CD4-positive, alpha-beta T cell (primary cell): ENCODE measurements at places on chromosomes 16 and 17.

DNA sequence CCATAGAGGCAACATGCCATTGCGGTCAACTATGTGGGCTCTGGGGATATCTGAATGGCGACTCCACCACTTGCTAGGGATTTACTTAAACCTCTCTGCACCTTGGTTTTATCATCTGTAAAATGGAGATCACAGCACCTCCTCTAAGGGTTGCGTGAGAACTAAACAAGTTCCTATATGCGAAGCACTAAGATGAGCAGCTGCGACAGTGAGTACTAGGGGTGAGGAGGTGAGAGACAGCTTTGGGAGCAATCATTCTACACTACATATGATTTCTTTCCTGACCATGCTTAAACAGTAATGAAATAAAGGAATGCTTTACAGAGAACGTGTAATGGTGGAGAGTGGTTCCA lies 61.4 kb downstream of the CREBBP start:
- no peak for DNase-seq

DNA sequence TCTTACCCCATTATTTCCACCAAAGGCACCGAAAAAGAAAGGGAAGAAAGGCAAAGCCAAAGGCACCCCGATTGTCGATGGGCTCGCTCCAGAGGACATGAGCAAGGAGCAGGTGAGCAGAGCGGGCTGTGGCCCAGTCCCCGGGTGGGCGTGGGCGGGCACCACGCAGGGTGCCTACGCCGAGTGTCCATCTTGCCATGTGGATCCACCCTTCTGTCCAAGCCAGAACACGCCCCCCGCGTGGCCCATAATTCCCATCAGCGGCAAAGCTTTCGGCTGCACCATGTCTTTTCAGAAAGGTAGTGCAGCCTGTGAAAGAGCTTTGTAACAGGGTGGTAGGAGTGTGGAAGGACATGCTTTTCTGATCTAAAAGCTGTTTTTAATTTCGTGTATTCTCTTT lies 8.4 kb upstream of the DBNDD1 start:
- no peak for DNase-seq

DNA sequence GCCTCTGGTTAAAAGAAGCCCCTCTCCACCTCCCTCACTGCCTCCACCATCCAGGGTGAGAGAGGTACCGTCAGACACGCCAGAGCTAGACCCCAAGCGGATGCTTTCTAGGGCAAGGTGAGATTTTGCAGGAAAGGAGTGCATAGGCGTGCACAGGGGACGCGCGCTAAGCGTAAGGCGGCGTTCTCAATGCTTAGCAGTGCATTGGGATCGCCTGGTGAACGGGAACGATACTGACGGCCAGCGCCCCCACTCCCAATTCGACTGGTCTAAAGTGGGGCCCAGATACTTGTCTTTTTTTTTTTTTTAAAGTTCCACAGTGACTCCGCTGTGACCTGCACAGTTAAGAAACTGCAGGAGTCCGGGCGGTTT lies 57.9 kb upstream of the CREBBP start:
- DNase-seq = no peak

- no peak for DNase-seq
These were observed 4.8 kb downstream of the CYB5D2 start for GRCh38 chr17:4147751-4148310.

- DNase-seq = no peak
These were observed 6.1 kb upstream of the PRSS8 start for GRCh38 chr16:31141489-31142108.

- no peak for DNase-seq
These were observed 116.4 kb upstream of the ZNF750 start for GRCh38 chr17:82956146-82956725.

DNA sequence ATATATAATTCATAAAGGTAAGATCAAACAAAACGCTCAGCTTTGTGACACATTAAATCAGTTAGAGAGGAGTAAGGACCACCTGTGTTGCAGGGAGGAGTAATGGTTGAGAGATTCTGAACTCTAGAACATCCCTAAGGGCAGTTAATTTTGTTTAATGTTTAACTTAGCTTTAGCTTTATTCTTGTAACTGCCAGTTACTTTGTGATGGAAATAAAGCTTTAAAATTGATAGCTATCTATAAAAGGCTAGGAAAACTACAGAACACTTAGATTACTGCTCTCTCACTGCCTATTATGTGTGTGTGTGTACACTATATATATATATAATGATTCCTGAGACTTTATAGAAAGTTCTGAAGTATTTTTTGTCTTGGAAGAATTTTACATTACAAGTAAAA lies 37.8 kb downstream of the PTRH2 start:
- no peak for DNase-seq

- DNase-seq = no peak
These were observed 5.3 kb downstream of the MT2A start for GRCh38 chr16:56613706-56614105.

DNA sequence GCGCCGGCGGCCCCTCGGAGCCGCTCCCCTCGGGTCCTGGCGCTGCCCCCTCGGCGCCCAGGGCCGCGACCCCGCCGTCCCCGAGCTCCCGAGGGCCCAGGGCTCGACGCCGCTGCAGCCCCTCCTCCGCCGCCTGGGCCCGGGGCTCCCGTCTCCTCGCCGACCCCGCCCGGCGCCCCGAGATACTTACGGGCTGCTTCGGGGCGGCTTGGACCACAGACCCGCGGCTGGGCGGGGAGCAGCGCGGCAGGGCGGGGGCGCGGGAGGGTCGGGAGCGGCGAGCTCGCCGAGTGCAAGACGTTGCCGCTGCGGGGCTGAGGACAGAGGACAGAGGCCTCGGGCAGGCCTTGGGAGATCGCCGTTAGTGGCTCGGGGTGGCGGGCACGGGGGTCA lies 290 bp downstream of the TOB1 start:
- DNase-seq = no peak

GRCh38 chr17:6041246-6041645 lies 28.9 kb upstream of the WSCD1 start:
- no peak for DNase-seq

DNA sequence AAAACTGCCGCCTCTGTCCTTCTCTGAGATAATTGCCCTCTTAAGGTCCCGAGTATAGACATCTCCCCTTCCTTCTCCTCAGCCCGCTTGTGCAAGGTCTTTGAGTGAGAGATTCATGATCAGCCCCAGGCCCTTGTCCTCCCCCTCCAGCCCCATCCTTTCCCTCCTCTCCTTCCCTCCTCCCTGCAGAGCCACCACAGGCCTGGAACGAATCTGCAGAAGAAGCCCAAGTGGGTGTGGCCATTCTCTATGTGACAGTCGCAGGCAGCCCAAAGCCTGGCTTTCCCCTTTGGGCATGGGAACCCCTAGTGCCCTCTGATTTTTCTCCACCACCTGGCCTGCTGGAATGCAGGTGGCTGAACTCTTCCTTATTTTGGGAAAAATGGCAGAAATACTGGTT lies 7.2 kb upstream of the NDRG4 start:
- DNase-seq = no peak

- no peak for DNase-seq
These were observed 50.2 kb upstream of the SLC12A3 start for GRCh38 chr16:56814537-56815432.
